ENCODE measurements at places on chromosomes 5 and 9. TPM values are rescaled to one million over a fixed set of nuclear protein-coding genes. Genes with fewer than 3 reads are reported as not detected.

- H3K27me3 ChIP-seq, result peaks cover 12% of the 10 kb centered on the region
- DNase-seq, result peak; percentile 7
- H3K36me3 ChIP-seq, result no peaks in the 10 kb centered on the region
- H3K4me3 ChIP-seq, result no peak overlapping the region
- peak overlapping the region; percentile 75 for H3K27ac ChIP-seq
- H3K4me1 ChIP-seq, result peaks cover 6% of the 10 kb centered on the region
Measured at GRCh38 chr5:1239505-1240251, 14.5 kb downstream of the SLC6A18 start.

Gene KCNV2
- not detected for total RNA-seq

Gene PAEP
- total RNA-seq, result not detected

DNA sequence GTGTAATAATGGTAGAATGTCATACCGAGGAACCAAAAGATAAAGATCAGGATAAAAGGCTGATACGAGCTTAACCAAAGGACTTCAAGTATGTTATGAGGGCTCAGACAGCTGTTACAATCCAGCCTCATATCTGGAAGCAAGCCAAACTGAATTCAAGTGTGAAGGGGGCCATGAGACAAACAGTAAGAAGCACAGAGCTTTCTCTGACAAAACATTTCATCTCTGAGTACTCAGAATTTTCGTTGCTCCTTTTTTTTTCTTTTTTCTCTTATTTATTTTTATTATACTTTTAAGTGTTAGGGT, 52.9 kb upstream of the CD180 start:
- no peak overlapping the region for H3K4me3 ChIP-seq
- H3K36me3 ChIP-seq, result no peaks in the 10 kb centered on the region
- H3K4me1 ChIP-seq, result no peaks in the 10 kb centered on the region

Gene CDKN2B-AS1
- total RNA-seq, result not detected

Gene MEGF10
- total RNA-seq, result not detected

Gene DHFR
- 13.0 TPM for total RNA-seq

DNA sequence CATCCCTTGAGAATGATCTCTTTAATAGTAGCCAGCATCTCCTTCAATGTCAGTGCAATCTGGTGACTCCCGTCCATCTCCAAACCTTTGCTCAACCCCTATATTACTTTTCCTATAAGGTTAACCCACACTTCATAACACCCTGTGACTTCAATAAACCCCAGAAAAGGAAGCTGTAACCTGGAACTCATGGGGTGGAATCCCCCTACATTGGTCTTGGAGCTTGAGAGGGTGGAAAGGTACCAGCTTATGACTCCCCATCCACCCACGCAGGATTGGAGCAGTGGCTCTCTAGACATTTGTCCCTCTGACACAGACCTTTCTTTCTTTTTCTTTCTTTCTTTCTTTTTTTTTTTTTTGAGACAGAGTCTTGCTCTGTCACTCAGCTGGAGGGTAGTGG, 54.7 kb upstream of the ZFR start:
- no peak overlapping the region for H3K4me3 ChIP-seq
- H3K27me3 ChIP-seq, result no peaks in the 10 kb centered on the region
- H3K36me3 ChIP-seq, result no peaks in the 10 kb centered on the region
- H3K4me1 ChIP-seq, result no peaks in the 10 kb centered on the region

Gene UGT3A1
- not detected for total RNA-seq

GRCh38 chr5:145465474-145466263, 369.5 kb downstream of the PRELID2 start:
- H3K27me3 ChIP-seq, result no peaks in the 10 kb centered on the region
- DNase-seq, result no peak

DNA sequence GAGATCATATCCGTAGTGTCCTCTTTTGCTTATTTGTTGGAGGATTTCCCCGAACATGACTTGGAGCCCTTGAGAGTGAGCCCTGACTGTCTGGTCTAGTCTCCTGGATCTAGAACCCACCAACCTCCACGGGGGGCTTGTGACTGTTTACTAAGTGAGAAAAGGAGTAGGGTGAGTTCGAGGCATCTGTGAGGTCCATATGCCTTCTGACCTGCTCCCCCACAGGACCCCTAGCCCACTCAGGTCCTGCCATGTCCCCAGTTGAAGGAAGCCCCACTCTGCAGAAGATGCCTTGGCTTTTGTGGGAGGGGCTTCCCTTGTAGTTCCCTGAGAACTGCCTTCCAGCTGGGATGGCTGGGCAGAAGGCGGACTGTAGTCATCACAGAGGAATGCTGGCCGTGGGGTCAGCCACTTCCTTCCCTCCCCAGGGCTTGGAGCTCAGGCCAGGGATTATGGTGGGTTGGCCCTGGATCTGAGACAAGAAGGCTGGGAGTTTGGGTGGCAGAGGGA, 7.0 kb upstream of the IRF1 start:
- peak overlapping the region; percentile 83 for H3K27ac ChIP-seq
- DNase-seq, result peak; percentile 96
- no peaks in the 10 kb centered on the region for H3K27me3 ChIP-seq
- peaks cover 32% of the 10 kb centered on the region for H3K4me1 ChIP-seq

DNA sequence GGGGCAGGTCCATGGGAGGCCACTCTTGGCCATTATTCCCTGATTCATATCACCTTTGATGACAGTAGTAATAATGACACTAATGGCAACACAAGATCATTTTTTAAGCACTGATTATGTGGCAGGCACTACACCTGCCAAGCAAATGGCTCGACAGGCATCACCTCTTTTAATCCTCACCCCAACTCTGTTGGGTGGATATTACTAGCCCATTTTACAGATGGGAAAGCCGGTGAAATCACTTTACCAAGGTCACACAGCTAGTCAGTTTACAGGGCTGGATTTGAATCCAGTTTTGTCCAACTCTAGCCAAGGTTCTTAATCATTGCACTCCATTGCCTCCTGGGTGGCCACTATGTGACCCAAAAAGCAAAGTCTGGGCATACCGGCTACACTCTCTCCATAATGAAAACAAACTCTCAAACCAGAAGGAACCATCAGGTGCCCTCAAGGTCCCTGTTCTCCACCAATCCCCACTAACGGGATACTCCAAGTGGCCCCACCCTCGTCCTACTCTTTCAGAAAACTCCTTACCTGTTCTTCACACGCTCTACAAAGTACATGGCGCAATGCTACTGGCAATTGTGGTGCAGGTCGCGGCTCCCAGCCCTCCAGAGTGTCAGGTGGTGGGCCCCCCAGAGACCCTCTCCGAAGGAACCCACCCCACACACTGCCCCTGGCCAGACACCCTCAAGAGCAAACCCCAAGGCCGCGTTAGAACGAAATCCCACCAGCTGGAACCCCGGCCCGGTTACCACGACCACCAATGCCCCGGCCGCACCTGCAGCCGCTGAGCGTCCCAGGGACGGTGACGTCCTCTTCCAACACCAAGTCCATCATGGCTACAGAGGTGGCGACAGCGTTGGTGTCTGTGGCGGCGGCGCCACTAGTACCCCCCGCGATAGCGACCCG, 572 bp downstream of the CDK5RAP2 start:
- peaks cover 4% of the 10 kb centered on the region for H3K36me3 ChIP-seq
- H3K27ac ChIP-seq, result peak overlapping the region; percentile 92
- peak; percentile 27 for DNase-seq

- H3K27me3 ChIP-seq, result no peaks in the 10 kb centered on the region
- H3K4me1 ChIP-seq, result peaks cover 33% of the 10 kb centered on the region
- H3K36me3 ChIP-seq, result no peaks in the 10 kb centered on the region
Measured at GRCh38 chr9:27369591-27369990, 72.6 kb upstream of the EQTN start.

GRCh38 chr9:96342571-96343245, 40.7 kb upstream of the HSD17B3 start:
- H3K4me3 ChIP-seq, result no peak overlapping the region
- no peak for DNase-seq
- no peak overlapping the region for H3K27ac ChIP-seq
- no peaks in the 10 kb centered on the region for H3K27me3 ChIP-seq
- H3K36me3 ChIP-seq, result no peaks in the 10 kb centered on the region

Gene IPO11
- total RNA-seq, result 36.6 TPM

DNA sequence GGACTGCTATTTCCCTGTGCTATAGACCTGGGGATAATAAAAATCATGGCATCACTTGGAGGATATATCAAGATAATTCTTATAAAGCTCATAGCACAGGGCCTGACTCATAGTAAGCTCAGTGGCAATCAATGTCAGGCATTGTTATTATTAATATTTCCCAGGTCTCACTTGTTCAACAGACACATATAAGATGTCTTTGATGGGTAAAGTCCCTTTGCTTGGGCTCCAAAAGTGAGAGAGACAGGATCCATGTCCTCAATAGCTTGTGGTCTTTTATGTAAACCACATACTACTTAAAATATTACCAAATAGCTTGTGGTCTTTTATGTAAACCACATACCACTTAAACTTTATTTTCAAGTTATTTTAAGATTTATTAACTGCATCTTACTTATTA, 11.2 kb downstream of the SH3RF2 start:
- no peak overlapping the region for H3K4me3 ChIP-seq
- H3K4me1 ChIP-seq, result peaks cover 49% of the 10 kb centered on the region
- H3K36me3 ChIP-seq, result peaks cover 18% of the 10 kb centered on the region
- H3K27ac ChIP-seq, result no peak overlapping the region
- H3K27me3 ChIP-seq, result no peaks in the 10 kb centered on the region

- no peaks in the 10 kb centered on the region for H3K36me3 ChIP-seq
- H3K27ac ChIP-seq, result no peak overlapping the region
- no peaks in the 10 kb centered on the region for H3K27me3 ChIP-seq
- no peak overlapping the region for H3K4me3 ChIP-seq
Measured at GRCh38 chr5:93250424-93250823, 330.6 kb downstream of the NR2F1-AS1 start.

- H3K4me3 ChIP-seq, result no peak overlapping the region
- H3K27me3 ChIP-seq, result no peaks in the 10 kb centered on the region
- H3K36me3 ChIP-seq, result peaks cover 10% of the 10 kb centered on the region
- no peak for DNase-seq
- no peaks in the 10 kb centered on the region for H3K4me1 ChIP-seq
Measured at GRCh38 chr5:171295299-171295698, 13.7 kb upstream of the TLX3 start.

DNA sequence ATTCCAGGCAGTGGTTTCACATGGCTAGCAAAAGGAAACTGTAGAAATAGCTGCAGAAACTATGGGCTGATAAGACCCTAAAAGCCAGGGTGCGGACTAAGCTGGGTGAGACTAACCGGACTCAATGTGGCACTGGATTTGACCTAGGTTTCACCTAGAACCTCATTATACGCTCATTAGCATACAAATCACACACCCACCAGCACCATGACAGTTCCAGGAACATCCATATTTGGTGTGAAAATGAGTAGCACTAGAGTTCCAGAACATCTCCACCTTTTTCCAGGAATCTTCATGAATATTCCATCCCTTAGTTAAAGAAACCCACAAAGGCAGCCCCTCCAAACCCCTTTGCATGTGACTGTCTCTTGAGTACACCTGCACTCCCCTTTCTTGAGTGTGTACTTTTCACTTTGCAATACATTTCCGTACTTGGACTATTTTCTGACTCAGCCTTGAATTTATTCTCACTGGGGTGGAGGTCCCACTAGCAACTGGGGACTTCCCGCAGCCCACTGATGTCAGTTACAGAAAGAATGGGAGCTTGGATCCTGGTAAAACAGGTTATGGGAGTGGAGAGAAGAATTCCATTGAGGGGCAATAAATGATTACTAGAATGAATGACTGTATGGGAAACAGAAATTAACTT, 58.0 kb upstream of the SPATA31C2 start:
- no peaks in the 10 kb centered on the region for H3K36me3 ChIP-seq
- peak overlapping the region; percentile 23 for H3K27ac ChIP-seq
- peaks cover 2% of the 10 kb centered on the region for H3K27me3 ChIP-seq
- H3K4me3 ChIP-seq, result no peak overlapping the region
- DNase-seq, result no peak

Gene ABCA2
- 21.7 TPM for total RNA-seq

DNA sequence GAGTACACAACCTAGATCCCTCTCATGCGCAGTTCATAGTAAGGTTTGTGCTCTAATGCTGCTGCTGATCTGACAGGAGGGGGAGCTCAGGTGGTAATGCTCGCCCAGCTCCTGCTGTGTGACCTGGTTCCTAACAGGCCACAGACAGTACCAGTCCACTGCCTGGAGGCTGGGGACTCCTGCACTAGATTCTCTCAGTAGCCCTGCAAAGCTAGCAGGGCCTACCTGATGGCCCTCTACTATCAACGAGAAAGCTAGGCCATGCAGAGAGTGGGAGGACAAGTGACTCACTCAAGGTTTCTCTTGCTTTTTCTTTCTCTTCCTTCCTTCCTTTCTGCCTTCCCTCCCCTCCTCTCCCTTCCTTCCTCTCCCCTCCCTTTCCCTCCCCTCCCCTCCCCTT, 55.1 kb upstream of the TEX48 start:
- DNase-seq, result no peak
- H3K4me1 ChIP-seq, result peaks cover 19% of the 10 kb centered on the region
- no peak overlapping the region for H3K4me3 ChIP-seq

DNA sequence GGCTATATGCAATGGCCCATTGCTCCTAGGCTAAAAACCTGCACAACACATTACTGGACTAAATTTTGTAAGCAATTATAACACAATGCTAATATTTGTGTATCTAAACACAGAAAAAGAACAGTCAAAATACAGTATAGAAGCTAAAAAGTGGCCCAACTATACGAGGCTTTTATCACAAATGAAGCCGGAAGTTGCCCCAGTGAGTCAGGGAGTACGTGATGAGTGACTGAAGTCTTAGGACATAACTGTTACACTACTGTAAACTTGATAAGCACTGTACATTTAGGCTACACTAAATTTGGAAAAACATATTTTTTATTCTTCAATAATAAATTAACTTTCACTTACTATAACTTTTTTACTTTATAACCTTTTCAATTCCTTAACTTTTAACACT, 105.2 kb upstream of the PRR16 start:
- H3K36me3 ChIP-seq, result no peaks in the 10 kb centered on the region
- no peak overlapping the region for H3K4me3 ChIP-seq
- H3K27ac ChIP-seq, result no peak overlapping the region
- peaks cover 5% of the 10 kb centered on the region for H3K4me1 ChIP-seq
- no peaks in the 10 kb centered on the region for H3K27me3 ChIP-seq

Gene SLC27A4
- 18.8 TPM for total RNA-seq

Gene SH2D3C
- not detected for total RNA-seq

DNA sequence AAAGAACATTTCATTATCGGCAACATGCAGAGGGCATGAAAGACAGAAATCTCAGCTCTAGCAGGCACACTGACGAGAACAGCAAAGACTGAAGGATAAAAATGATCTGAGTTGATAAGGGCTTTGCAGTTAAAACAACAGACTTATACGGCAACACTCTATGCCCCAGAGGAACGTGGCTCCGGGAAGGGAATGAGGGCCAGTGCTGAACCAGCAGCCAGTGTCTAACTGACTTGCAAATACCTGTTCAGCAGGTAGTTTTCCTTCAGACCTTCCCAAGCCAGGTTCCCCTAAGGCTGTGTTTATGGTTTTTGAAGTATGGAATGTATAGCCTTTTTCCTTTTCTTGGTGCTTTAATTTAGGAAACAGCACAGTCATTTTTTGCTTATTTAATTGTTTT, 121.3 kb upstream of the CDH18 start:
- H3K27me3 ChIP-seq, result no peaks in the 10 kb centered on the region
- no peak overlapping the region for H3K4me3 ChIP-seq
- DNase-seq, result peak; percentile 2
- no peak overlapping the region for H3K27ac ChIP-seq
- H3K4me1 ChIP-seq, result peaks cover 5% of the 10 kb centered on the region

DNA sequence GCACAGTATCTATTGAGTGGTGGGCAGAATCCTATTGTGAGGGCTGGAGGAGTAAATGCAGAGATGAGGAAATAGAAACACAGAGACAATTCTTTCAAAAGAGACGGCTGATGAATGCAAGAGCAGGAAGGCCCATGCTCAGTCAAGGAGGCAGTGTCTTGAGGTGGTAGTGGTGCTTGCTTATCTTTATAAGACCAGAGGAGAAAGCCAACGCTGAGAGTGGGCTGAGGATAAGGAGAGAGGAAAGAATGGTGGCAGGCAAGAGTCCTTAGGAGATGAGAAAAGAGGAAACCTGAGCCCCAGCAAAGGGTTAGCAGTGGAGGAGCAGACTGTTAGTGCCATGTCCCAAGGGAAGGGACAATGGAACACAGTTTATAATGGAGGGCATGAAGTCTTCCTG, 86.0 kb downstream of the SNCAIP start:
- no peak overlapping the region for H3K27ac ChIP-seq
- no peak for DNase-seq
- peaks cover 18% of the 10 kb centered on the region for H3K4me1 ChIP-seq
- H3K4me3 ChIP-seq, result no peak overlapping the region

All from MCF 10A (cell line).